ENCODE measurements at places on chromosomes 12 and 14. TPM values are rescaled to one million over a fixed set of nuclear protein-coding genes. Genes with fewer than 3 reads are reported as not detected.

Gene MGAT4C
- 0.45 TPM for polyA plus RNA-seq

Gene PIANP
- polyA plus RNA-seq, result 2.4 TPM

Gene DLGAP5
- 8.3 TPM for polyA plus RNA-seq

GRCh38 chr14:36852981-36853691, 191.5 kb downstream of the PAX9 start:
- no peak for DNase-seq

DNA sequence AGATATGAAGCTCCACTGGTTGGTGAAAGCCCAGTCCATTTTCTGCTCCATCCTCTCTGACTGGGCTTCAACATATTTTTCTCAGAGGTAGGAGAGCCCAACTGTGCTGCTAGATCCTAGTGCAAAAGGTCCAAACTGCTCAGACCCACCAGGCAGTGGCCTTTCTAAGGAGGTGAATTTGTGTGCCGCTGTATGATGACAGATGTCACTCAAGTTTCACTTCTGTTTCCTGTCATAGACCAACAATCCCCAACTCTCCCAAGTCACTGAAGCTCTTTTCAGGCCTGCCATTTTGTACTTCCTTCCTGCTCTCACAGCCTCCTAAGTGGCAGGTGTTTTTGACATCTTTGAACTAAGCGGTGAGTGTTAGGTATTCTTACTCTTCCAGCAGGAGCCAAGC, 16.4 kb upstream of the RNASE4 start:
- no peak for DNase-seq

- DNase-seq, result no peak
Measured at GRCh38 chr12:3732901-3733300, 20.0 kb downstream of the CRACR2A start.

DNA sequence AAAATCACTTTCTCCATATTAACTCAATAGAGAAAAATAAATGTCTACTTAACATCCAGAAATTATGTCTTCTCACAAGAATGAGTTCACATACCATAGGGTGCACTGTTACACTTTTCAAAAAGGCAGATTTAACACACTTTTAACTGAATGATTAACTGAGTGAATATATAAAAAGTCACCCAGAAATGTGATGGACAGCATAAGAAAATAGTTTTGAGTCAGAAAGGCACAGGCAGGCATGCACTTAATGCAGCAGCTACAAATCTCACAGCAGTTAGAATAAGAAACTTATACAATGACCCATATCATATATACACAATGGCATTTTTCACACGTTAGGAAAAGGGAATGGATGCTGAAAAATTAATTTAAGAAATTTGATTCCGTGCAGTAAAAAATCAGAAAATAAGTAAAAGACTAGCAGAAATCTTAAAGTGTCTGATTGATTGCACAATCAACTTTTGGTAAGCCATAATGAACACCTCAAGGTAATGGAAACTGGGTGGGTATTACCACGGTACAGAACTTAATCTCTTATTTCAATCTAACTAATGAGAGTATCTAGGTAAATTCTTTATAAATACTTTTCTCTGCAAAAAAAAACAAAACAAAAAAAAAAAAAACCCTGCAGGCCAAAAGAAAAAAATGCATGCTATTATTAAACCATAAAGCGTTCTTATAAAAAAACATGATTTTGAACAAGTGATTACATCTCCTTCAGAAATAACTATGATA, 3.5 kb downstream of the MED13L start:
- DNase-seq, result no peak
